ENCODE measurements at places on chromosomes 5 and 9. TPM values are rescaled to one million over a fixed set of nuclear protein-coding genes. Genes with fewer than 3 reads are reported as not detected.
A peak's percentile ranks its signal among the peaks of the same experiment; 100 is the strongest.

The PDE8B gene
- polyA plus RNA-seq, result 6.0 TPM

The PCDHB4 gene
- 1.9 TPM for polyA plus RNA-seq

The GALNT12 gene
- 9.2 TPM for polyA plus RNA-seq

The CORO2A gene
- polyA plus RNA-seq, result 2.2 TPM

The FRRS1L gene
- 2.3 TPM for polyA plus RNA-seq

The IFNB1 gene
- not detected for polyA plus RNA-seq

The PCDHA1 gene
- not detected for polyA plus RNA-seq

The PCDHGA7 gene
- polyA plus RNA-seq, result 2.2 TPM

The GHR gene
- 27.3 TPM for polyA plus RNA-seq

The SLC28A3 gene
- 0.03 TPM for polyA plus RNA-seq

The SLC6A19 gene
- 67.4 TPM for polyA plus RNA-seq

The IFNA13 gene
- not detected for polyA plus RNA-seq

DNA sequence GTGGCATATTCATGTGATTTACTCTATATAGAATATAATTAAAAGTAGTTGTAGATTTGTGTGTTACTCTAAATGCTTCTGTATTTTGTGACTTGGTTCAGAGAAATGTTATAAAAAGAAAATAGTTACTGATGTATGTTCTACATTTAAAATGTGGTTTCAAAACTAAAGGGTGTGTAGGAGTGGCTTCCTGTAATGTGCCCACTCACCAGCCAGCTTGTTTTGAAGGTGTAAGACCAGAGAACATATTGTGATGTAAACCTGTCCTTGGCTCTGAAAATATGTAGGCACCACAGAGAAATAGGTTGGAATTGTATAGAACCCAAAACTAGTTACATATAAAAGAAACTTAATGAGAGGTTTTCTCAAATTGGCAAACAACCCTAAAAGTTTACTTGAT lies 51.2 kb upstream of the ARRDC3 start:
- DNase-seq, result no peak

DNA sequence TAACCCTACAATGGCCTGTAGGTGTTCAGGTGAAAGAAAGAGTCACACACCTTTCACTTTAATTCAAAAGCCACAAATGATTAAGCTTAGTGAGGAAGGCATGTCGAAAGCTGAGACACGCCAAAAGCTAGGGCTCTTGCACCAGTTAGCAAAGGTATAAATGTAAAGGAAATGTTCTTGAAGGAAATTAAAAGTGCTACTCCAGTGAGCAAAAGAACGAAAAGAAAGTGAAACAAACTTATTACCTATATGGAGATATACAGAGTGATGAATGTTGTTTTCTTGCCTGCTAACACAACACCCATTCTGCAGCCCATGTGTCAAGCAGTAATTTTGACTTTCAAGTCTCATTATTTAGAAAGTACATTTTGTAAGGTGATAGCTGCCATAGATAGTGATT lies 254.2 kb upstream of the SLC24A2 start:
- no peak for DNase-seq

DNA sequence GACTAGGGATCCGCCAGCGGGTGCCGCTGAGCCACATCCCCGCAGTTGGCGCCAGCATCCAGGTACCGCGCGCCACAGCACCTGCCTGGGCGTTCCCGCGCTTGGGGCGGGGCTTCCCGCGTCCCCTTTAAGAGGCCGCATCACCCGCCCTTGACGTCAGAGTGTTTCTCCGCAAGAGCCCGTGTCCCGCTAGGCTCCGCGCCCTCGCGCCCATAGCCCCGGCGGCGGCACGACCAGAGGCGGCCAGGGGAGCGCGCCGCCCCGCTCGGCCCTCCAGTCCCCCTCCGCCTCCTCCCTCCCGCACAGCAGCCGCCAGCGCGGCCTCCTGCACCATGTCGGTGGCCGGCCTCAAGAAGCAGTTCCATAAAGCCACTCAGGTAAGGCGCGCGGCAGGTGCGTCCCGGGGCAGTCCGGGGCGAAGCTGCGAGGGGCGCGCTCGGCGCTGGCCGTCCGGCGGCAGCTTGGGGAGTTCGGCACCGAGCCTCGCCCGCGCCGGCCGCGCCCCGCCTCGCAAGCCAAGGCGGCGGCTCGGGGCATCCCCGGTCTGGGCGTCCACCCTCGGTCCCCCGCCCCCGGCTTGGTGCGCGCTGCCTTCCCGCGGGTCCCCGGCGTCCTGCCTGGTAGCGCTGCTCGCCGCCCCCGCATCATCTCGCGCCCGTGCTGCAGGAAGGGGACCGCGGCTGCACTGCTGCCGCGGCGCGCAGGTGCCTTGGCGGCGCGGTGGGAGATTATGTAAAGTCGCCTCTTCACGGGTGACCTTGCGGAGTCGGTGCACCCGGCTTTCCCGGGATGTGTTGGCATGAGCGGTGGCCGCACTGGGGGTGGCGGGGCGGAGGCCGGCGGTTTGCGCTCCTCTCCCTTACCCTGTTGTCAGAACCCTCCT lies at the start of gene SH3GL2:
Gene SH3GL2, plus strand, starts transcription at position 156 of the 883 bp plus-strand sequence.
- DNase-seq, result peak; percentile 61

- DNase-seq, result no peak
Measured at GRCh38 chr5:173883347-173883924, 4.7 kb upstream of the CPEB4 start.

GRCh38 chr5:142590451-142591231 lies 95.2 kb downstream of the FGF1 start:
- DNase-seq, result no peak

DNA sequence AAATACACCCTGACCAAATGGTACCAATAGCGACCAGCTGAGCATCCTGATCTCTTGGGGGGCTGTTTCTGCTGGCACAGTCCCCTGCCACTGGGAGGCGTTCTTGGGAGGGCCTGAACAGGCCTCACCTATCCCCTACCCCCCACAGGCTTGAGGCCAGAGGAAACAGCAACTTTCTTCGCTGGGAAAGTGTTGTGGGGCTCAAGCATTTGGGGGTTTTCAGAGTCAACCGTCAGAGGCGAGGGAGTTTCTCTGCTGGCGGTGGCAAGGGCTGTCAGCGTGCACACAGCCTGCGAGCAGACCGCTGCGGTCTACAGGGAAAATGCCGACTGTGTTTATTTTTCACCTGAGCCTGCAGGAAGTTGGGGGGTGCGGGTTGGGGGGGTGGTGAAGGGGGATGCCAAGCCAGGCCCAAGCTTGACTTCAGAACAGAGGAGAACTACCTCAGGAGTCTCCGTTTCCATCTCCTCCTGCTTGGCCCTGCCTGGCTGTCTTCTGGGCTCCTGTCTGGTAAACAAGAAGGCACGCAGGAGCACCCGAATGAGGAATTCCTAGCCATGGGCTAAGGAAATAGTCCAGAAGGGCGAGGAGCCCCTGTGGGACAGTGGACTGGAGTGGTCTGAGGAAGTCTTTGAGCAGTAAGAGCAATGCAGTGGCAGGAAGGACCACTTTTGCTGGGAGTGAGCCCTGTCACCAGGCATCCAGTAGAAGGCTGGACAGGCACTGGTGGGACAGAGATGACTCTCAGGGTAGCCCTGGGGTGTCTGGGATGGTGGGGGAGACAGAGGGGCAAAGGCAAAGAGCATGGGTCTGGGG lies 18.1 kb downstream of the TCF7 start:
- DNase-seq, result no peak

- DNase-seq, result no peak
Measured at GRCh38 chr9:15735083-15735857, 182.4 kb downstream of the CCDC171 start.

DNA sequence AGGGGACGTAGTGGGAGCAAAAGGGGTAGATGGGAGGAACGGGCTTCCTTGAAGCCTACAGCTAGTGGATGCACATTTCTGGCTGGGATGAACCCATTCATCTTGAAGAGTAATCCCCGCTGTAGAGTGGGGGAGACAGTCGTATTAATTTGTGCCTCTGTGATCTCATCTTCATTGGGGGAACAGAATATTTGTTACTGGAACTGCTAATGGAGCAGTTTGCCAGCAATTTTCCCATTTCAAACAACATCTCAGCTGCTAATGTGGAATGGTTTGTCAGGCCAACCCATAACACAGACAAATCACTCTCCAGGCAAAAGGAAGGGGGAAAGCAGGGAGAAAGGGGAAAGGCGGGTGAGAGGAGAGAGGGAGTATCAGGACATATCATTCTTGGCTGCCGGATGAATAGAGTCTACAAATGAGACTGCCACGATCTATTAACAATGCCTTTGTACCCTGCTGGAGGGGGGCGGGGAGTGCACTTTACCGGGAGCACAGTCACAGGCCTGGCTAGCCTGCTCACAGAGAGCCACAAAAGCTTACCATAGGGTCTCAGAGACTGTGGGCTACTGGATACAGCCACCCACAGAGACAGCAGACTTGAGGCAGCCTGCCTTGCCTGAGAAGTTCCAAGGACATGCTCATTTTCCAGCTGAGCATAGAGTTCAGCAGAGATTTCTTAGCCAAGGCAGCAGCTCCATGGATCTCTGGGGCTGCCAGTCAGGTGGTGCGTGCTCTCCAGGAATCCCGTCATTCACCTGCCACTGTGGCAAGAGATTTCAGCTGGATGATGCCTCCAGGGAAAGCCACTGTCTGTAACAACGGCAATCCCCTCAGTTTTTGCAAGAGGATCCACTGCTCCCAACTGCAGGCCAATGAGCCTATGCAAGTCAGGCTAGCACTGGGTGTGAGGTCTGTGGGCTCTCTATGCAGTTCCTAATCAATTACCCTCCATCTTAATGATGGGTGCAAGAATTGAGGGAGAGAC lies 217.7 kb upstream of the PANK3 start:
- no peak for DNase-seq

DNA sequence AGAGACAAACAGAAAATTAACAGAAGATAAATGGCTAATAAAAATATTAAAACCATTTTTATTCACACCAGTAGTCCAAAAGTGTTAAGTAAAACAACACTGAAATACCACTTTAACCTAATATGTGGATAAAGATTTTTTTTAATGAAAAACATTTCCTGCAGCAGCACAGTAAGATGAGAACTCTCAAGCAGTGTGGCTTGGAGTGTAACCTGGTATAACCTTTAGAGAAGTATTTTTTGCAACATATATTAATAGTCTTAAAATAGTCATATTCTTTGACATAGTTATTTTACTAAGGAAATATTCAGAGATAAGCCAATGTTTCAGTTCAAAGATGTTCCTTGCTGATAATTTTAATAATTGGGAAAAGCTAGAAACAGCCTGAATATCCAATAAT lies 644.4 kb downstream of the PDE4D start:
- no peak for DNase-seq

DNA sequence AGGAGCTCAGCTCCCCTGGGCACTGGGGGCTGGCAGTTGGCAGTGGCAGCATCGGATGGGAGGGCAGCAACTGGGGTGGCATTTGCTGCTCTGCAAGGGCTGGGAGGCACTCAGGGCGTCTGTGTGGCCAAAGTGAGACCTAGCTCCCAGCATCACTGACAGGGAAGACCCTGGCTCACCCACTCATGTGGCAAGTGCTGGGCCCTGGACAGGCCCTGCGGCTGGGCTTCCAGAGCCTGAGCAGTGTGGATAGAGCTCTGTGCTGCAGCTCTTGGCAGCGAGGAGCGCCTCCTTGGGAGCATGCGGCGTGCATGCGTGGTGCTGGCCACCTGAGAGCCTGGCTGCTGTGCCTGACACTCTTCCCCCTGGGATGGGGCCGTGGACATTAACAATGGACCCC lies 10.2 kb downstream of the CEP72 start:
- DNase-seq, result no peak

GRCh38 chr9:99601571-99602111 lies 220.0 kb upstream of the NR4A3 start:
- DNase-seq, result peak; percentile 70

- no peak for DNase-seq
Measured at GRCh38 chr5:125317536-125317995, 571.1 kb upstream of the ZNF608 start.

GRCh38 chr9:94918038-94918753 lies 191.7 kb downstream of the AOPEP start:
- no peak for DNase-seq

GRCh38 chr9:124278054-124278540 lies 20.3 kb downstream of the NEK6 start:
- DNase-seq, result no peak

DNA sequence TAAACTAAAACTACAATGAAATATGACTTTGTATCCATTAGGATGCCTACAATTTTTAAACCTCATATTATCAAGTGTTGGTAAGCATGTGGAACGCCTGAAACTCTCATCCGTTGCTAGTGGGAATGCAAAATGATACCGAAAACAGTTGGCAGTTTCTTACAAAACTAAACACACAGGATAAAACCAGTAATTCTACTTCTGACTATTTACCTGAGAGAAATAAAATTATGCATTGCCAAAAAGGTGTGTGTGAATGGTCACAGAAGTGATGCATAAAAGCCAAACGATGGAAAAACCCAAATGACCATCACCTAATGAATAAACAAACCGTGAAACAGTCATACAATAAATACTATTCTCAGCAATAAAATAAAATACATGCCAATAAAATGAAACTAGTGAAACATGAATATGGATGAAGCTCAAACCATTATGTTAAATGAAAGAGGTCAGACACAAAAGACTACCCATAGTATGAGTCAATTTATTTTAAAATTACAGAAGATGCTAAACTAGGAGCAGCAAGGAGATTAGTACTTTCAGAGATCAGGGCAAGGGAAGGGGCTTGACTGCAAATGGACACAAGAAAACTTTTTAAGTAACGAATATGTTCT lies 13.4 kb downstream of the AUH start:
- no peak for DNase-seq

- no peak for DNase-seq
Measured at GRCh38 chr9:71490810-71491209, 277.5 kb downstream of the CEMIP2 start.

DNA sequence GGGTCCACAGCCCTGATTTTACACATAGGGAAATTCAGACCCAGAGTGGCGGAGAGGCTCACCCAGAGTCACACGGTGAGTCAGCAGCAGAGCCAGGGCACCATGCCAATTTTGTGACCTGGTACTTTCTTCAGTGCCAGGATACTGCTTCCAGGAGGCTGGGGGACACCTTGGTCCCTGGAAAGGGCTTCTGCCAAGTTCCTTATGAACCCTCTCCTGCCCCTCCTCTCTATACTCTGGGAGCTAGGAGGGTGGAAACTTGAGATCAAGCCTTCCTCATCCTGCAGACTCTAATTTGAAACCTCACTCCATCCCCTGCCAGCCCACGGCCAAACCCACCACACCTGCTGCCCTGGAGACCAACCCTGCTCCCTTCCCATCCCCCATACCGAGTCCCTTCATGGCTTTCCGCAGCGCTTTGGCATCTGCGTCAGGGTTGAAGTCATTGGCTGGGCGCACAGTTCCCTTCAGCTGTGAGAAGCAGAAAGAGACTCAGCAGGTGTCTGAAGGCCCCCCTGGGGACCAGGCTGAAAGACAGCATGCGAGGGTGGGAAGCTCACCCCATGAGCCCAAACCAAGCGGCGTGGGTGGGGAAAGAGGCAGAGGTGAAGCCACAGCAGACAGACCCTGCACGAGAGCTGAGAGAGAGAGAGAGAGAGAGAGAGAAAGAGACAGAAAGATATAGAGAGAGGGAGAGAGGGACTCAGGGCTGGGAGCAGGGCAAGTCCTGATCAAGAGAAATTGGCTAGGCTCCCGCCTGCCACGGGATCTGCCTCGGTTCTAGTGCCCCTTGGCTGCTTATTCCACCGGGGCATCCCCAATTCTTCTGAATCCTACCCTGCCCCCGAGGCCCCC lies 33.5 kb downstream of the ANXA6 start:
- no peak for DNase-seq

- no peak for DNase-seq
Measured at GRCh38 chr5:80703747-80704146, 49.0 kb upstream of the DHFR start.

GRCh38 chr5:110663525-110663924 lies 62.9 kb downstream of the TMEM232 start:
- no peak for DNase-seq

All from left kidney (tissue), 8 donors.